ENCODE measurements at places on chromosomes 11 and 22.

DNA sequence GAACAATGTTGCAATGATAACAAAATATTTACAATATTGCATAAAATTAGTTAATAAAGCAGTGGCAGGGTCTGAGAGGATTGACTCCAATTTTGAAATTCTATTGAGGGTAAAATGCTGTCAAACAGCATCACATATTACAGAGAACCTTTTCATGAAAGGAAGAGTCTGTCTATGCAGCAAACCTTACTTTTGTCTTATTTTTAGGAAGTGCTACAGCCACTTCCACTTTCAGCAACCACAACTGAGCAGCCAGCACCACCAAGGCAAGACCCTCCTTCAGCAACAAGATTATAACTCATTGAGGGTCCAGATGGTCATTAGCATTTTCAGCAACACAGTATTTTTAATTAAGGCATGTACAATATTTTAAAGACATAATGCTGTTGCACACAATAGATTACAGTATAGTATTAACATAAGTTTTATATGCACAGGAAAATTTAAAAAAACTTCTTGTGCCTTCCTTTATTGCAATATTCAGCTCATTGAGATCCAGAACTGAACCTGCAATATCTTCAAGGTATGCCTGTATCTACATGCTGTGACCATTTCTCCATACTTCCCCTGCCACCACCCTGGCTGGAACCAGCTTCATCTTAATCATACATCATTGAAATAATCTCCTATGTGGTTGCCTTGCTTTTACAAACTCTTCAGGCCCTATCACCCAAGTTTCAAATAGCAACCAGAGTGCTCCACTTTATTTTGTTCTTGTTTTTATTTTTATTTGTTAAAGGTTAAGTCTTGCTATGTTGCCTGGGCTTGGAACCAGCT lies 711.2 kb downstream of the KCNA4 start:
- DNase-seq = no peak

DNA sequence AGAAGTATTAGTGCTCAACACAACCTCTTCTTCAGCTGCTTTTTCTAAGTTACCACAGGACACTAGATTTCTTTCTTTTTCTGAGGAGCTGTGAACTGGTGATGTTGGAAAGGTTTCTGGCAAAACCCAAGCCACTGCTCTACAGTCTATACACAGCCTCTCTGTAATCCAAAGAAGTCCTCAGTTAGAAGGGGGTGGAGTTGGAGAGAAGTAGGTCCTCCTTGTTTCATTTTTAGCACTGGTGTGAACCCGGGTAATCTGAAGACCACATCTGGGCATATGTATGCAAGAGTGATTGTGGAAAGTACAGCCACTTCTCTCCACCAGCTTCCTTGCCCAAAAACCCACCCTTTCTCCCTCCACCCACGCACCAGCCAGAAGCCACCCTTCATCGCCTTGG lies 1168.1 kb downstream of the LRRC4C start:
- no peak for DNase-seq

- no peak for DNase-seq
Measured at GRCh38 chr11:71179877-71180605, 72.3 kb downstream of the SHANK2 start.

DNA sequence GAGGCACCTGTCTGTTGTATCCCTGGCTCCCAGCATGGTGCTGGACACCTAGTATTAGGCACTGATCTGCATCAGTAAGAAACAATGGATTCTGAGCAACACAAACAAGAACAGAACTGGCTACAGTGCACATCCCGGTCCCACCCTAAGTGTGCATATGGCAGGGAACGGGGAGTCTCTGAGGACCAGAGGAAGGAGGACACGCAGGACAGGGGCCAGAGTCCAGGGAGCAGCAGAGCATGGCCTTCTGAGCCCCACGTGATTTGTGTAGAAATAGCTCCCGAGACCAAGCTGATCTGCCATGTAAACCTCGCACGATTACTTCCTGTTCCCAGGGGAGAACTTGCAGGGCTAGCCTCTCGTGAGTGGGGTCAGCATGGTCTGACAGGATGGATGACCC lies 12.7 kb upstream of the SNX32 start:
- no peak for DNase-seq

- no peak for DNase-seq
Measured at GRCh38 chr11:45155627-45156180, 9.3 kb downstream of the PRDM11 start.

DNA sequence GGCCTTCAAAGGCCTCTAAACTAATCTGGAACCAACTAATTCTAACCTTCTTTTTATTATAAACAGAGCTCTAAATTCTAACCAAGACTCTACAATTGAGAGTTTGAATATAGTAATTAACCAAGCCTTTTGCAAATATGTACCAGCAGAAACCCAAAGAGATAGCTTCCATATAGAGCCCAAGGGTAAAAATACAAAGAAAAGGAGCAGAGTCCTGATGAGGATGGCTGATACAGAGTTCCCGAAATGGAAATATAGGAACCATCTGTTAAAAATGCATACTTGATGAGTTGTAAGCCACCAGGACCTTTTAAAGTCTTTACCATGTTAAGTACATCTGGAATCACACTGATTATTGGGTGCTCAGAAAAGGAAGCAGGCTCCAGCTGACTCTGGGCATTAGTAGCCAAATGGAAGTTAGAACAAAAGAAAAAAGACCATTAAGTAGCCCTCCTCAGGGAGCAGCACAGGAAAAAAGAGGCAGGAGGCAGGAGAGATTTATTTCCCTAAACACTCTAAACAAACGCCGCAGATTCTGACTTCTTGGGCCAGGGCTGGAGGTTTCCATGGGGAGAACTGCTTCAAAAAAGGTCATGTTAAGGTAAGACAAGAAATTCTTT lies 463.1 kb upstream of the FAT3 start:
- no peak for DNase-seq

DNA sequence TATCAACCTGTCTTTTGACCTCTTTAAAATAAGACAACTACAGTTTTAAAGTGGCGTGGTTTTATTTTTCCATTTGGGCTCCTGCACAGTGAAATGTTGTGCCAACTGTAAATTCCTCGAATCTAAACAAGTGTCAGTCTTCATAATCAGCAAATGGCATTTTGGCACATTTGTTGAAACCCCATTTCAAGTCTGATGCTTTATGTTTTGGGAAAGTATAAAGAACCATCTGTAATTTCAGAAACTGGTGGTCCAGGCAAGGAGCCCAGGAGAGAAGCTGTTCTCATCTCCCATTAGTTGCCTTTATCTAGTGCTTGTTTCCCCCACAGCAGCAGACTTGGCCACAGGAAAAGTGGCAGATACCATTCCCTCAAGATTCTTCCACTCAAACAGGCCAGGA lies 32.7 kb downstream of the VWA5A start:
- DNase-seq = no peak

DNA sequence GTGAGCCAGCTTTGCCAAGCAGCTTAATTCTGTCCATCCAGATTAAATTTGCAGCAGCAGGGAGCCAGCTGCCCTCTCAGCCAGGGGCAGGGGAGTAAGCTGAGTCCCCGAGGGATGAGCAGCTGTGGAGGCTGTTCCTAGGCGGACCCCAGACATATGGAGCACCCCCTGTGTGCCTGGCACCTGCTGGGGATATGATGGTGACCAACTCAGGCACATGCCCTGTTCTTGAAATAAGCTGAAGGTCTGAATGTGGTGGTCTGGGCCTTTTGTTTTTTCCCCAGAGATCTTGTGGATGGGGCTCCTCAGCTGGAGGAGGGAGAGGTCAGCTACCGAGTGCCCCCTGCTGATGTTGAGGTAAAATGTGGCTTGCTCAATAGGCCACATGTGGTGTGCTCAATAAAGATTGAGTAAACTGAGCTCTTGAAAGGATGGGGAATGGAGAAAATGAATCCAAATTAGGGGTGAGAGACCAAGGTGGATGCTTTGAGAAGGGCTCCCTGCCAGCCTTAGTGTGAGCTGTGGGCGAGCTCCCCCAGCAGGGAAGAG lies 103.3 kb upstream of the NNMT start:
- no peak for DNase-seq

DNA sequence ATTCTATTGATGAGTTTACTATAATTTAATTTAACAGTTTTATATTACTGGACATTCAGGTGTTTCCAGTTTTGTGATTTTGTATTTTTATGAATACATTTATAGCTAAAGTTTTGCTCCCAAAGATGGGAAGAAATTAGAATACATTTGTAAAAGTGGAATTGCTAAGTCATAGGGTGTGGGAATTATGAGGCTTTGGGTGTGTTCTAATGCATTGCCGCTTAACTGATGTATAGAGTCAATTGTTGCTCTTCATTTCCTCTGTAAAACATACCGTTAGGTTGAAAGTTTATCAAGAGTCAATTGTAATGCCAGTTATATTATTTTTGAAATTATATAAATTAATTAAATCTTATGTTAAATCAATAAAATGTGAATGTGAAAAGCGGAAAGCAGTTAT lies 16.2 kb downstream of the PAAF1 start:
- DNase-seq = no peak

DNA sequence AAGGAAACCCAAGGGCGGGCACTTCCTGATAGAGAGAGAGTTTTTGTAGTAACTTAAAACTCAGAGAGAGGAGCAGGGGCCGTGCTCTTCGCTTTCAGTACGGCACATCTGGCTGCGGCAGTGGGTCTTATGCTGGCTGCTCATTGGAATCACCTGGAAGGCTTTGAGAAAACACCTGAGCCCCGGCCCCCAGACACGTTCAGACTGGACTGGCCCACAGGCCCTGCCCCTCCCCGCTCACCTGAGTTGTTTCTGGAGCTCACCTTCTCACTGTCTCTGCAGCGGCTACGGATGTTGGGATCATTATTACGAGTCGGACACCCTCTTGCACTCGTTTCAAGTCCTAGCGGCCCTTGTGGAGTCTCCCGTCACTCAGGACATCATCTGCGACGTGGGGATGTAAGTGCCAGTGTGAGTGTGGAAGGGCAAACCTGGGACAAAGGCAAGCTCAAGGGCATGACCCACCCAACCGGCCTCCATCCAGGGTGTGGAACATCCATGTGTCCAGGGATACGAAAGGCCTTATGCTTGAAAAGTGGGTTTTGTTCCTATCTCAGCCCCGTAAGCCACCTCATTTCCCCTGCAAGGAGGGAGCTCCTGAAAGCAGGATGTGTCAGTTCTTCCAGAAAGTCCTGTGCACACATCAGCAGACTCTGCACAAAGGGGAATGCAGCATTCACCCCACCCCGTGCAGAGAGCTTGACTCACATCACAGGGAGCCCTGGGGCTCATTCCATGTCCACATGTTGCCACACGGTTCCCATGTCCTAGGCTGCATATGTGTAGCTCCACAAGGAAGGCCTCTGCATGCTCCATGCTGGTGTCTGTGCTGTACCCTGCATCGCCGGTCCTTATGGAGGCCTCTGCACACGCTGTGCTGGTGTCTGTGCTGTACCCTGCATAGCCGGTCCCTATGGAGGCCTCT lies 5.4 kb downstream of the NADSYN1 start:
- no peak for DNase-seq

DNA sequence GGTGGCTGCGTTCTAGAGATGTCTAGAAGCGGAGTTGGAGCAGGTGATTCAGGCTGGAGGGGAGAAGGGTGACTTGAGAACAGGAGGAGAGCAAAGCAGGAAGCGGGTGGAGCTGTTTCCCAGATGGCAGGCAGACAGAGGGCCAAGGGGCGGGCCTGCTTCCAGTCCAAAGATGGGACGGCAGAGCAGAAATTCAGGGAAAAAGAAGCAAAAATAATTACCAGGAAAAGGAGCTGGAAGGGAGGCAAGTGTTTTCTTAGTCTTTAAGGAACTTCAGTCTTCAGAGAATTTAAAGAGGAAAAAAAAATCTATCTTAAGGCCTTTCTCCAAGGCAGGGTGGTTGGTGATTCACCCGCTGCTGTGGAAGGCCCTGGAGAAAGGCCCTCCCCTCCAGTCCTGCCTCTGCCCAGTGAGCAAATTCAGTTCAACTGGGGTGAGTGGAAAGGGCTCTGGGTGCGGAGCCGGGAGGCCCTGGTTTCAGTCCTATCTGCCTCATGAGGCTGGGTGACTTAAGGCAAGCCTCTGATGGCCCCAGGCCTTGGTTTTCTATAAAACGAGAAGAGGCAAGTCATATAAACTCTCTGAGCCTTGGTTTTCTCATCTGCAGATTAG lies 4.5 kb upstream of the CREB3L1 start:
- DNase-seq = no peak

- DNase-seq = no peak
Measured at GRCh38 chr22:44162960-44163359, 17.8 kb upstream of the PARVG start.

- DNase-seq = no peak
Measured at GRCh38 chr11:99683933-99684332, 663.2 kb downstream of the CNTN5 start.

DNA sequence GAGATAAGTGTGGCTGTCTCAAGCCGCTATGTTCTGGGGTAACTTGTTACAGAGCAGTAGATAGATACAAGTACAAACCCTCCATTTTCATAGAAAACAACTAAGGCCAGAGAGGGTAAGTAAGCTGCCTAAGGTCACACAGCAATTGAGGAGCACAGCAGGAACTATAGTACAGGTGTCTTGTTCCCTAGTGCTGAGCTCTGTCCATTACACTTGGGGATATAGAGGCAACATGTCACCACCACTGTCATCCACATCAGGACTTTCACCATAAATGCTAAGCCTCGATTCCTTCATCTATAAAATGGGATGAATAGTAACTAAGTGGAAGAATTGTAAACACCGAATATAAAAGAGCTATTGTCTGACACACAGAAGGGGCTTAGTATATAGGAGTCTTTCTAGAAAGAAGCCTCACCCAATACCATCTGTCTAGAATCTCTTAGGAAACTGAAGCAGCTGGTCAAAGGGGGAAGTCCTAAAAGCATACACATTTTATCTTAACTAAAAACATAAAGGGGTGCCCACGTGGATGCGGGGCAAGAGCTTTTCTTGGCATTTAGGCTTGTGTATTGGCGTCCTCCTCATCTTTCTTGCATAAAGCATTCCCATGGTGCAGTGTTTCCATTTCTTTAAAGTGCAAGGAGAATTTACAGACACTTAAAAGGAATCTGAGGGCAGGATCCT lies 93.8 kb upstream of the ALX4 start:
- DNase-seq = no peak

GRCh38 chr22:46336119-46337078 lies 885 bp downstream of the TRMU start:
- DNase-seq = no peak

DNA sequence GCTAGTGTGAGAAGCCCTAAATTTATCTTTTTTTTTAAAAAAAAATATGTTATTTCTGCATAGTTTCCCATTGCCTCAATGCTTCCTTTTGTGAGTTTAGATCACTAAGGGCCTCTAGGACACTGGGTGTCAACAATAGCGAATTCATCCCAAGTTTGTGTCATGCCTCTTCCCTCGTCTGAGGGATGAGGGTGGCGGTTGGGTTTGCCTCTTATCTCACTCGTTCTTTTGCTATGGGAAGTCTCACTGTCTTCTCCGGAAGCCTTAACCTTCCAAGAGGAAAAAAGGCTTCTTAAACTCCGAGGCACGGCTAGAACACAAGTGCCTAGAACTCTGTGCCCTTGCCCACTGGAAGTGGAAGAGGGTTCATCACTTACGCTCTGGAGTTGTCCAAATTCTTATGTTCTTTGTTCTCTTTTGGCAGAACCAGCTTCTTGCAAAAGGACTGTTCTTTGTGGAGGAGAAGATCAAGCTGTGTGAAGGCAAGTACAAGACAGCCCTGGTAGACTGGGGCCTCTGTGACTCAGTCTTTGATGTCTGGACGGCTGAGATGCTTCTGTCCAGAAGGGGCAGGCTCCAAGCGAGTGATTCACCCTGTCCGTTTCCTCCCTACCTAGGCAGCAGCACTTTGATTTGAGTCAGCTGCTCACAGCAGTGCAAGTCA lies 78.5 kb downstream of the TRAF6 start:
- DNase-seq = no peak
